ENCODE measurements at places on chromosomes 13 and 19.

GRCh38 chr19:32570081-32570785 is 10.8 kb upstream of the PDCD5 start:
- peak; percentile 63 for DNase-seq

- DNase-seq = peak; percentile 93
Observed at GRCh38 chr13:76730220-76730619, 156.0 kb downstream of the KCTD12 start.

DNA sequence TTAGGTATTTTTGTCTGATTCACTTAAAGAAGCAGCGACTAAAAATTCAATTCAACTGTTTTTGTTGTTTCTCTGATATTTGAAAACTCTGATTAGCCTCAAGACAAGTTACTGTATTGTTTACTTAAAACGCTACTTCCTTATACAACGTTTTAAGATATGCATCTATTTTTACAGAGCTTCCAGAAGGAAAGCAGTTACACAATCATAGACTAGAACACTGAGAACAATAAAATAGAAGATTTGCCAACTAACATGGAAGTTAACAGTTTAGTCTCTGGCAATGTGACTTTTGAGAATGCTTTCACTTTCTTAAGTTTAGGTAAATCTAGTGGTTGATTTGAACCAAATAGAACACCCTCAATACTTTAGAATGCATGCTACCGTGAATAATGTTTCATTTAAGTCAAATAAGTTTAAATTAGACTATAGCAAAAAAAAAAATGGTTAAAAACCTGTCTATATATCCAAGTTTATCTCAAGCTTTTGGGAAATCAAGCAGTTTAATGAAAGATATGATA is 614.8 kb downstream of the DACH1 start:
- DNase-seq = no peak

DNA sequence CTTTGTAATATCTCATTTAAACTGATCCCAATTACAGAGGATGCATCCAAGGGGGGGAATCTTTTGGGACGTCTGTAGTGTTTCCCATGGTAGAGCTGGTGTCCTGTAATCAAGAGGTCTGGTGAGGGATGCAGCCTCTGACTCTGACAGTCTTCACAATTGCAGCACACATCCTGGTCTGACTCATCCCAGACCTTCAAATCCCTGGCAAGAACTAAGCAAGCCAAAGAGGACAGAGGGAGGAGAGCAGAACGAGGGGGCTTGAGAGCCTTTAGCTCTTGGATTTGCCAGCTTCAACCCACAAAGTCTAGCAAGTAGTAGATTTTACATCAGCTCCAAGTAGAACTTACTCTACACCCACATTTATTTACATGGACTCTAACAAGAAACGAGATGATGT is 17.3 kb upstream of the FCGBP start:
- DNase-seq = no peak

- no peak for DNase-seq
Observed at GRCh38 chr13:85538957-85539356, 260.3 kb downstream of the SLITRK6 start.

- DNase-seq = no peak
Observed at GRCh38 chr13:30856005-30856790, 49.9 kb upstream of the MEDAG start.

- DNase-seq = peak; percentile 35
Observed at GRCh38 chr13:20711301-20712044, 8.0 kb downstream of the IL17D start.

- no peak for DNase-seq
Observed at GRCh38 chr13:39217471-39217870, 179.2 kb downstream of the NHLRC3 start.

GRCh38 chr13:40247845-40248244 is 418.6 kb downstream of the FOXO1 start:
- DNase-seq = no peak

GRCh38 chr13:26601669-26602068 is 44.2 kb downstream of the WASF3 start:
- peak; percentile 5 for DNase-seq

- DNase-seq = no peak
Observed at GRCh38 chr13:60327511-60327910, 69.5 kb upstream of the TDRD3 start.

GRCh38 chr13:77291774-77292173 is 35.1 kb downstream of the MYCBP2 start:
- no peak for DNase-seq

GRCh38 chr19:1446713-1447481 is 3.0 kb upstream of the APC2 start:
- no peak for DNase-seq

GRCh38 chr19:45809643-45810159 is 5.4 kb downstream of the RSPH6A start:
- DNase-seq = peak; percentile 67

DNA sequence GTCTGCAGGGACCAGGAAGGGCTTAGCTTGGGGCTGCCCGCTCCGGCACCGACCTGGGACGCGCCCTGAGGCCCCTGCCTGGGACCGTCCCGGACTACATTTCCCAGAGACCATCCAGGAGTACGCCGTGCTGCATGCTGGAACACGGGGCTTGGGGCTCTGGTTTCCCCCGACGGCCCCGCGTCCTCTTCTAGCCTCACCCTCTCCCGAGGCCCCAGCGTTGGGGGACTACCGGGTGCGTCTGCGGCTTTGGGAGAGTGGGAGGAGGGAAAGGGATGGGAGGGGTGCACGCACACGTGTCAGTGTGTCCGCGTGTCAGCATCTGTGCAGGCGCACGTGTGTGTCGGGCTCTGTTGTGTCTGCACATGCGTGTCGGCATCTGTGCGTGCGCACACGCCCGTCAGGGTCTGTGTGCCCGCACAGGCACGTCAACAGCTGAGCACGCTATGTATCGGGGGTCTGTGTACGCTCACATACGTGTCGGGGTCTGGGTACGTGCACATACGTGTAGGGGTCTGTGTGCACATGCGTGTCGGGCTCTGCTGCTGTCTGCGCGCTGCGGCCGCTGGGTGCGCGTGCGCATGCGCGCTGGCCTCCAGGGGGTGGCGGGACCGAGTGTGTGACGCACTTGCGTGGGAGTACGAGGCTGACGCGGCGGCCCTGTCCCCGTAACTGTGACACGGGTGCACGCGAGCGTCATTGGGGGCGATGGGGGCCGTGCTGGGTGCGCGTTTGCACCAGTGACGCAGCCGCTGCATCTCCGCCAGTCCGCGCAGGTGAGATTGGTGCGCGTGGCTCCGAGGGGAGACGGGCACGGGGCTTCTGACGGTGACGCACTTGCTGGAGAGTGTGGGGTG is at the start of gene ZNF331:
TSS of gene ZNF331 (plus strand) at position 625 of the 857 bp plus-strand sequence. CDS start 31,232 bp downstream, outside the sequence.
- DNase-seq = peak; percentile 83

DNA sequence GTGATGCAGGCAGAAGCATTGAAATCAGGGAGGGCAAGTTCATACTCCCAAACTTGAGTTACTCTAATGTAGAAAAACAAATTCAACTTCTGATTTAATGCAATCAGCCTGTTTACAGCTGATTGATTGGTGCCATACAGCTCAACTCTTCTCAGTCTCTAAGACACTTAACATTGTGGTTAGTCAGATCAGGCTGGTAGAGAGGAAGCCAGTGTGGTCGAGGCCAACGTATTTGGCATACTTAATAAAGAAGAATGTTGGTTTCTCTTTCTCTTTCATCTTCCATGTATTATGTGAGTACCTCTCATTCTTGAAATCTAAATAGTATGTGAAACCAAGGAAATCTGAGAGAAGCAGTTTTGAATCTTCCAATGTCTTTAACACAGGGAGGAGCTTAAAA is 255.0 kb upstream of the SLITRK1 start:
- no peak for DNase-seq

DNA sequence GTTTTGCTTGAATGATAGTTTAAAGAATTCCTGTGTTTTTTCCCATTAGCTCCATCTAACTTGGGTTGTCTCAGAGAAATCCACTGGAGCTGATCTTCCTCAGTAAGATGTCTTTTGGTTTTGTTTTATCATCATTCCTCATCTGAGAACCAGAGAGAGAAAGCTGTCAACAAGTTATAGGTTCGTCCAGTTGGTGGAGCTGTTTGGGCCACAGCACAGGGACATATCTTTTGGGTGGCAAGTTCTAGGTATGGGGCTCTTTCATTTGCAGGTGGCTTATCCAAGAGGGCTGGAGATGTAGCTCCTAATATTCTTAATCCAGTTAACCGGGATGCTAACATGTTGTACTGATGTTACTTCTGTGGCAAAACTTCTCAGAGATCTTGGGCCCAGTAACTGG is 174.2 kb downstream of the KCNRG start:
- DNase-seq = no peak

DNA sequence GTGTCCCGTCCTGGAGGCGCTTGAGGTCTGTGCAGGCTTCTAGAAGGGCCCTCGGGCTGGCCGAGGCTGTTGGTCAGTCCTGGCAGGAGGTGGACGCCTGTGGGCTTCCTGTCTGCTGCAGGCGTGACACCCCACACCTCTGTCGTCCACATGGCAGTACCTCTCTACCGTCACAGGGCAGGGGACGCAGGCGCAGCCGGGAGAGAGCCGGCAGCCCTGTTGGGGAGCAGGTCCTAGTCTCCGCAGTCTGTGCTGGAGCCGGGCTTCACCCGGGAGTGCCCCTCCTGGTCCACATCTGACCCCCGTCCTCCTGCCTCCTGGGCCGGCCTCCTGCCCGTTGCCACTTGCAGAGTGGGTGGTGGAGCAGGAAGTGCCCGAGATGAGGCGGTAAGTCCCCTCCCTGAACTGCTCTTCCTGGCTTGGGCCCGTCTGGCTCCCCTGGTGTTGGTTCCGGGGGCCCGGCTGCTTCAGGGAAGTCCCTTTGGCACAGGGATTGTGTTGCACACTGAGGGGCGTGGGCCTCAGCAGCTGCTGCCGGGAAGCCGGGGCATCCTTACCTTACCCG is 106.0 kb downstream of the KDM4B start:
- DNase-seq = no peak

DNA sequence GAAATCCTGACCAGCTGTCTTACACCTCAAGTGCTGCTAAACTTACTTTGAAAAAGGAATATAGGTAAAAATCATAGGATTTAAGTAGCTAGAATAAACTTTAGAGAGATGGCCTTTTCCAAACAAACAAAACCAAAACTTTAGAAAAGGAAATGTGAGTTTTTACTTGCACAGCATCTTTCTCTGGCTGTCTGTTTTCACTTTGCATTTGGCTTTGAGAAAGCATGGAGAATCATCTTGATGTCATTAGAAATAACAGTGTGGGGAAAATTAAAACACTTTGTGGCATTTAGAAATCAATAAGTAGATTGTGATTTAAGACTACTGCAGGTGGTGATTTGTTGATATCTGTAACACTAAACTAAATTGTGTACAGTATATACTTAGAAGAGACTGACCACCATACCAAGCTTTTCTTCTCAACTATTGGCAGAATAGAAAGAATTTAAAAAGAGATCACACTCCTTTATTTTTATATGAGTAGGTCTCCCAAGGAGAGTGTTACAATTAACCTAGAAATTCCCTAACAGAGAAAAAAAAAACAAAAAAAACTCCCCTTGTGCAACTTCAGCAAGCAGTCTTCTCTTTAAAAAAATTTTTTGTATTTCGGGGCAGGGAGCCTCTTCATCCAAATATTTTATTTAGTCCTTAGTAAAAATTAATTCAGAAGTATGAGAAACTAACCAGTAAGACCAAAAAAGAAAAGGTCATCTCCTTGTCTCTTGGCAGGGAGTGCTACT is 6.1 kb downstream of the WDFY2 start:
- no peak for DNase-seq

DNA sequence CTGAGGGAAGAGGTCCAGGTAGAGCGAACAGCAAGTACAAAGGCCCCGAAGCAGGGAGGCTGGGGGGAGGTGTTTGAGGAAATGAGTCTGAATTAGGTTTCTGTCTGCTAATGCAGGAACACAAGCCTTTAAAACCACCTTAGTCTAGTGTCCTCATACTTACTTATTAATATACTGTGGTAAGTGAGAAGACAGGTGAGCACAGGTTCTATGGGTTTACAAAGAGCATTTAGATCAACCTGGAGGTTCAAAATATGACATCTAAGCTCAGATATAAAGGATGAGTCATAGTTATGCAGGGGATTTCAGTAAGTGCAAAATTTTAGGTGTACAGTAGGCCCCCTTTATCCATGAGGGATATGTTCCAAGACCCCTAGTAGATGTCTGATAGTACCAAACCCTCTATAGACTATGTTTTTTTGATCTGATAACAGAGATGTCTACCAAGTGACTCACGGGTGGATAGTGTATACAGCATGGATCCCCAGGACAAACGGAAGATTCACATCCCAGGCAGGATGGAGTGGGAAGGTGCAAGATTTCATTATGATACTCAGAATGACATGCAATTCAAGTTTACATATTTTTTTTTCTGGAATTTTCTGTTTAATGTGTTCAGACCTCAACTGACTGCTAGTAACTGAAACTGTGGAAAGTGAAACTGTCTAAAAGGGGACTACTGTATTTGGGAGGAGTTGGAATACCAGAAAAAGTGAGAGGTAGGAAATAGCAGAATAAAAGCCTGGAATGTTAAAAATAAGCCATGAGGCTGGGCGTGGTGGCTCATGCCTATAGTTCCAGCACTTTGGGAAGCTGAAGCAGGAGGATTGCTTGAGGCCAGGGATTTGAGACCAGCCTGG is 18.2 kb upstream of the MED4 start:
- peak; percentile 47 for DNase-seq

DNA sequence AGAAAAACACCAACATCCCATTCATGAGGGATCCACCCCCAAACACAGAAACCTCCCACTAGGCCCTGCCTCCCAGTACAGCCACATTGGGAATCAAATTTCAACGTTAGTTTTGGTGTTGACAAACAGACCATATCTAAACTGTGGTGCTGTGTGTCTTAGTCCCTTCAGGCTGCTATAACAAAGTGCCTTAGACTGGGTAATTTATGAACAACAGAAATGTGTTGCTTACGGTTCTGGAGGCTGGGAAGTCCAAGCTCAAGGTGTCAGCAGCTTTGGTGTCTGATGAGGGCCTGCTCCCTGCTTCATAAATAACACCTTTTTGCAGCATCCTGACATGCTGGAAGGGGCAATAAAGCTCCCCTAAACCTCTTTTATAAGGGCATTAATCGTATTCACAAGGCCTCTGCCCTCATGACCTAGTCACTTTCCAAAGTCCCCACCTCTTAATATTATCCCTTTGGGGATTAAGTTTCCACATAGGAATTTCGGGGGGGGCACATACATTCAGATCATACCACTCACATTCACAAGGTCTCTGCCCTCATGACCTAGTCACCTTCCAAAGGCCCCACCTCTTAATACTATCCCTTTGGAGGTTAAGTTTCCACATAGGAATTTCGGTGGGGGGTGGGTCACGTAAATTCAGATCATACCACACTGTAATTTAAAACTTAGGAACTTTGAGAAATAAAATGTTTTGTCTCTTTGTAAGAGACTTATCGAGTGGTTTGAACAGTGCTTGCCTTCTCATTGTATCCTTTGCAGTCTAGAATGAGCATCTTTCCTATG is 27.5 kb downstream of the ZNF507 start:
- DNase-seq = no peak

DNA sequence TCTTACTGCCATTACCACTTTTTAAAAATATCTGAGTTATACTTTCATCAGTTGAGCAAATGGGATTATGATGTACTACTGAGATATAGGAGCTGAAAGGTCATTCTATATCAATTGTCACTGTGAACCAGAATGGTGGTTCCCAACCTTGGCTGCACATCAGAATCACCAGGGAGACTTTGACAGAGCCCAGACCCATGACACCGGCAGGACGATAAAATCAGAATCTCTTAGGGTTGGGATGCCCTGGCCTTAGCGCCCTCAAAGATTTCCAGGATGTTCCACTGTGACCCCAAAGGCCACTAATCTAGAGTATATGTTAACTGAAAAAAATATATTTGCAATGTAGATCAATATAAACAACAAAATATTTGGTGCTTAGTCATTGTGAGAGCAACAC is 355.1 kb downstream of the LIG4 start:
- DNase-seq = no peak
